Activated naive CD4-positive, alpha-beta T cell treated with anti-CD3 and anti-CD28 coated beads, Interleukin-2, amount 50 U/mL, for 72 hours (primary cell): ENCODE measurements at places on chromosomes 11 and 22.

- DNase-seq: no peak
Observed at GRCh38 chr11:63970902-63971301, 3.5 kb upstream of the COX8A start.

DNA sequence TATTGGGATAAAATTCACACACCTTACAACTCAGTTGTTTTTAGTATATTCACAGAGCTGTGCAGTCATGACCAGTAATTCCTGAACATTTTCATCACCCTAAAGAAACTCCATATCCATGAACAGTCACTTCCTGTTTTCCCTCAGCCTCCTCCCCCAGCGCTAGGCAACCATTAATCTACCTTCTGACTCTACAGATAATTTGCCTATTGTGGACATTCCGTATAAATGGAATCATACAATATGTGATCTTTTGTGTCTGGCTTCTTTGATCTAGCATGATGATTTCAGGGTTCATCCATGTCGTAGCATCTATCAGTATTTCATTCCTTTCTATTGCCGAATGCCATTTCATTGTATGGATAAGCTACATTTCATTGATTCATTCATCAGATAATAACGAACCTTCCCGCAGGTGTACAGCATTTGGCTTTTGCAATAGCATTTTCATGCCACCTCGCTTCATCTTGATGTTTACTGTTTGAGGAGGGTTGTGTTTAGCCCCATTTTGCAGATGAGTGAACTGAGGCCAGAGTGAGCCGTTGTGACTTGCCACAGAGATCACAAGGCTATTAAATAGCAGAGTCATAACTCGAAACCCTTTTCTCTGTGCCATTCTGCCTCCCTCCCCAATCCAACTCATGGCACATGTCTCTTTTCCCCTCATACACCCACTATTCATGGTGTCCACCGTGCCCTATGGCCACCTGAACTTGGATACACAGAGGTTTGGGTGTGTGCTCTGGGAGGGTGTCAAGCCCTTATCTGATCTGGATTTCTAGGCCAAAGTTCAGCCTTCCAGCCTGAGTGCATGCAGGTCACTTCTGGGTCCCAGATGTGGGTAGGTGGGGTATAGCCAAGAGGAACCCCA, 11.1 kb upstream of the MYH9 start:
- DNase-seq: no peak

DNA sequence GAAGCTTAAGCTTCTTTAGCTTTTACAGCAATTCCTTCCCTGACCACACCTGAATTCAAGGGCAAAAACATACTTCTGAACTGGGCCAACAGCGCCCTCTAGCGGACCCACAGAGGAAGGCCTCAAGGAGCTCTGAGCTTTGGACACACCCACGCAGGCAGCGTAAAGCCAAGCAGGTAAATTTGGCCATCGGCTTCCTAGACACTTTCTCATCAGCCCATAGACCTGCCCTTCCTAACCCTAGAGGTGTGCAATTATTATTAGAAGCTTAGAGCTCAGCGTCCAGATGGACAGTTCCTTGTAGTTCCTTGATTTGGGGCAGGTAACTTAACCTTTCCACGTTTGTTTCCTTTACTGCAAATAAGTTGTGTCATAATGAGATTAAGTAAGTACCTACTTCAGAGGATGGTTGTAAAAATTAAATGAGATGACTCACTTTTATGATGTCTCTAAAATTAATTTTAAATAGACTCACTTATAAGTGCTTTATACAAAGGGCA, 25.7 kb upstream of the HMGXB4 start:
- peak; percentile 77 for DNase-seq

- no peak for DNase-seq
Observed at GRCh38 chr11:84372381-84372950, 1086.3 kb upstream of the CCDC90B start.

DNA sequence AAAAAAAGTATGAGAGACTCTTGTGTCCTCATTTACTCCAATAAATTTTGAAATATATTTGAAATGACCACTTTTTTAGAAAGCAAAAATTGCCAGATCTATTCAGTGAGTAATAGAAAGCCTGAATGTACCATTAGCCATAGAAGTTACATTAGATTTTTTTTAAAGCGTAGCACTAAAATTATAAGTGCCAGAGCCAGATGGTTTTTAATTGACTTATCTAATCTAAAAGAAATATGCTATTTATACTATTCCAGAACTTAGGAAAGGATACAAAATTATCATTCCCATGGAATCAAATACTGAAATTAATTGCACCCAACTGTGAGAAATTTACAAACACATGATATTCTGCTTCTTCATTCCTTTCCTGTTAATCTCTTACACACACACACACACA, 64.4 kb upstream of the SLC17A6 start:
- DNase-seq: no peak

DNA sequence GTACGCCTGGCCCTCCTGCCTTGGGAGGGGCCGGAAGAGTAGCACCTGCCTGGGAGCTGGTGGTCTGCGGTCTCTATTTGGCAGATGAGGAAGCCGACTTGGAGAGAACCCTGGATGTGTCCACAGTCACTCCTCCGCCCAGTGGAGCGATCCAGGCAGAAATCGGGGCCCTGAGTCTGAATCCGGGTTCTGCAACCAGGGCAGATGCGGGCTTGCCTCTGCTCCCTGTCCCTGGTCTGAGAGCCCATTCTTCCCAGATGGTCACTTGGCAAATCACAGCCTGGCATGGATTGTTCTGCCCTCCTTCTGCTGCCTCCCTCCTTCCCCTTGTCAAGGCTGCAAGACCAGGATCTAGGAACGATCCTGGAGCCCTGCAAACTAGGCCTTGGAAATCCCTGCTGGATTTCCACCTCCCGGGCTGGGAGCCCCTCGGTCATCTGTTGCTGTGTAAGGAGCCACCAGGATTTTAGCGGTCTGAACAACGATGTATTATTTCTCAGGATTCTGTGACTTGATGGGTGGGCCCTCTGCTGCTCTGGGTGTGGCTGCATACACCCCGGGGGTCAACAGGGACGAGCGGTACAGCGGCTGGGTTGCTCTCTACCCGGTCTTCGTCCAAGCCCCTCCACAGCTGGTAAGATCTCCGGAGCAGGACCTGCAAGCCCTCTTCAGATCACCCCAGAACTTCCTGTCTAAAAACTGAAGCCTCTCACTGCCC, 2.0 kb upstream of the ASCL2 start:
- peak; percentile 49 for DNase-seq

- DNase-seq: no peak
Observed at GRCh38 chr11:101840704-101841103, 74.1 kb upstream of the CEP126 start.

- DNase-seq: no peak
Observed at GRCh38 chr22:20562607-20563465, 55.4 kb downstream of the MED15 start.
